ENCODE measurements at places on chromosomes 7 and 10.
A peak's percentile ranks its signal among the peaks of the same experiment; 100 is the strongest.

DNA sequence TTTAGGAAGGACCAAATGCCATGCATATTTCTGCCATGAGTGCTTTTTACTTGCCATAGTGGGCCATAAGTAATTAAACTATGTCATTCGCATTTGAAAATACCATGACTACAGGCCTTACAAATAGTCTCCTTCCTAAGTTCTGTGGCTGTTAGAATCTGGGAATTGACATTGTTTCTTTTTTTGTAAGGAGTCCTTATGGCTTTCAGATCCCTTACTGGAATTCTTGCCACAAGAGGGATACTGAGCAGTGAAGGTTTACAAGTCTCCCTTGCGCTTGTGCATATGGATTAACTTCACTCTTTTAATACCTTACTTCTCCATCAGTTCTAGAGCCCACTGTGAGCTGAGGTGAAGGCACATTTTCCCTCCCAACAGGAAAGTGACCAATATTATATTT, 166.0 kb downstream of the NRG3 start:
- no peak for DNase-seq

DNA sequence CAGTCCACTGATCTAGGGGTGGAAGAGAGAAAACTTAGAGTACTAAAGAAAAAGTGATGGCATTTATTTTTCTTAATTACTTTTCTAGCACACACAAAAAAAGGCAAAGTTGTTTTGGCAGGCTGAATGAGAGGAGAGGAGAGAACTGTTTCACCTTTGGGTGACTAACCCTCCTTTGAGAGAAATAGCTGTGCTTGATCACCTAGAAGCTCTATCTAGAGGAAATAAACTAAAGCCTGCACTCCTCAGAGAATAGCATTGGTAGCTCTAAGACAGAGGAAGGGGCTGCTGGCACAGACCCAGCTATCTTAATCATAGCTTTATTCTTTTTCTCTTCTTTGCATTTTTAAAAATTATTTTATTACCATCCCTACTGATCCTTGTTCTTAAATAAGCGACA, 6.3 kb downstream of the TMEM243 start:
- no peak for DNase-seq

DNA sequence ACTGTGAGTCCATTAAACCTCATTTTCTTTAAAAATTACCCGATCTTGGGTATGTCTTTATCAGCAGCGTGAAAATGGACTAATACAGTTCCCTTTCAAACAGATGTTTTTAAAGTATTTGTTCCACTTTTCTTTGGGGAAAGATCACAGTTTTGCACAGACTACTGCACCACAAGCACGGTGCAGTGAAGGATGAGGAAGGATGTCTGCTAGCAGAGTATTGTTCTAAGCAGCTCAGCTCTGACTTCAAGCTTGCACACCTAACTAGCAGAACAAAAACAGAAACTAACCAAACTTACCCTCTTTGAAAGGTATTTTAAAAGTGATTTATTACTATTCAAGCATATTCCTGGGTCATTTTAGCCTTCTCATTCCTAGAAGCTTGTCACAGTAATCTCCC, 20.0 kb downstream of the THNSL1 start:
- no peak for DNase-seq

DNA sequence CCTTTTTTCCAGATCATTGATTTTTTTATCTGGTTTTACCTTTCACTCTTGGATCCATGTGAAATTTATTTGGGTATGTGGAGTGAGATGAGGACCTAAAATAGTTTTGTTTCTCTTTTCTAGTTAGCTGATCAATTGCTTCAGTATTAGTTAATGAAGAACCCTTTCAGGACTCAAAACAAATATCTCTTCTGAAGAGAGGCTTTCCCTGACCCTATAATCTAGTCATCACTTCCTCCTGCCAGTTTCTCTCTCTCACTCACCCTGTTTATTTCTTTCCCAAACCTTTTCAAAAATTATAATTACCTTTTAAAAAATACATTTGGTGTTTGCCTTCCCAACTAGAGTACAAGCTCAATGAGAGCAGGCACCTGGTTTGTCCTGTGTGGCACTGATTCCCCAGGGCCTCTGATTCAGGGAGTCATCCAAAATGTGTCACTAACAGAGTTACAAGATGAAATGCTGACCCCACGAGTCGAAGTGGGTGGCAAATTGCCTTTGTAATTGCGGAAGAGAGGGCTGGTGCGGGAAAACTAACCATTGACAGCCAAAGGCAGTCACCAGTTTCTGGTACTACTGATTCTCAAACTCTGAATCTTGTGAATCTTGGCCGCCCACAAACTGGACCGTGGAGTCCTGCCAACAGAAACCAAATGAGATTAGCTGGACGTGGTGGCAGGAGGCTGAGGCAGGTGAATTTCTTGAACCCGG, 2.4 kb downstream of the TMEM140 start:
- no peak for DNase-seq

GRCh38 chr7:50962281-50962883, 179.7 kb upstream of the GRB10 start:
- DNase-seq, result no peak

GRCh38 chr10:21803374-21803773, 200.2 kb downstream of the DNAJC1 start:
- DNase-seq, result no peak

GRCh38 chr7:157846271-157846670, 509.5 kb downstream of the DNAJB6 start:
- DNase-seq, result no peak

DNA sequence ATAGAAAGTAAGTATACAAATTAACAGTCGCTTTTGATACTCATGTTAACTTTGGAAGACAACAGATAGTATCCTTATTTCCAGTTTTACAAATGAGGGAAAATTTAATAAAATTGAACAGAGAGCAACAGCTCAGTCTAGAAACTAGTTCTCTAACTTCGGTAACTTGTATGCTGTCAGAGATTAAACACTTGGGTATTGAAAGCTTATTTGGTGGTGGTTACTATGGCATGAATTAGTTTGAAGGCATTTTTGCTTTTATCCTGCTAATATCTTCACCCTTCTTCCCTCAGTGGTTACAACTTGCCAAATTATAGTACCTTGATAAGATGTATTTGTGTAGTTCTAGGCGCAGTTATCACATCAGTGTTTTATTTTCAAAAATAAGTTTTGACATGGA, 7.2 kb downstream of the WAC start:
- no peak for DNase-seq

DNA sequence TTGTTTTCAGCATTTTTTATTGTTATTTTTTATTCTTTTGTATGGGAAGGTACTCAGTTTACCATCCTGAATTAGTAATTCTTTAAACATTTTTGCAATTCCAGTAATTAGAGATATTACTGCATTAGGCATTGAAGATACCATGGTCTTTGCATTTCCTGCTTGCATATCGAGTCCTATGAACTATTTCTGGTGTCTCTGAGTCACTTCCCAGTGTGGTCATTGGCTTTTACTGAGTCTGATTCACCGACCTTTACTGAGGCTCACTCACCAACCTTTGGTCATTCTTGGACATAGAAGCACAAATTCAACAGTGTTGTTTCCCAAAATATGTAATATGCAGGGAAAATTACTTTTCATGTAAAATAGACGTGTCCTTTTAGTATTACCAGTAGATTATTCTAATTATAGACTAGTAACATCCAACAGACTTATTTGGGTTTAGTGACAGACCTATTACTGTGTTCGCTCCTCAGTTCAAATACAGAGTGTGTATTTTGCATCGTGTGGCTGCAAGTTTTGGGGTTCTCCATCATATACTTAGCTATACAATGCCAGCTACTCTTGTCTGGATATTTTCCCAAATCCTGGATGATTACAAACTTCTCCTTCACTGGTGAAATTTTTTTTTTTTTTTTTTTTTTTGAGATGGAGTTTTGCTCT, 180.7 kb upstream of the PRSS1 start:
- DNase-seq, result peak; percentile 85

DNA sequence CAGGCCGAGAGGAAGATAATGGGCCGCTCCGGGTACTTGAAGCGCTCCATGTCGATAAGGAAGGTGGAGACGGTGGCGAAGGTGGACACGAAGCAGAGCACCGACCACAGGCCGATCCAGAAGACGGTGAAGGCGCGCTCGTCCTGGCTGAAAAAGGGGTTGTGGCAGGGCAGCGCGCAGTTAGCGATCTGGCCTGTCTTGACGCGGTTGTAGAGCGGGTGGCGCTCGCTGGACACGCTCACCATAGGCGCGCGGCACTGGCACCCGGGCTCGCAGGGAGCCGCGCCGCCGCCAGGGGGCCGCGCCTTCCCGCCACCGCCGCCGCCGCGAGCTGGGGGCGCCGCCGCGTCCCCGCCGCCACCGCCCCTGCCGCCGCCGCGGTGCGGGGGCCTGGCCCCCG, 1.6 kb downstream of the FZD8 start:
- DNase-seq, result peak; percentile 76

DNA sequence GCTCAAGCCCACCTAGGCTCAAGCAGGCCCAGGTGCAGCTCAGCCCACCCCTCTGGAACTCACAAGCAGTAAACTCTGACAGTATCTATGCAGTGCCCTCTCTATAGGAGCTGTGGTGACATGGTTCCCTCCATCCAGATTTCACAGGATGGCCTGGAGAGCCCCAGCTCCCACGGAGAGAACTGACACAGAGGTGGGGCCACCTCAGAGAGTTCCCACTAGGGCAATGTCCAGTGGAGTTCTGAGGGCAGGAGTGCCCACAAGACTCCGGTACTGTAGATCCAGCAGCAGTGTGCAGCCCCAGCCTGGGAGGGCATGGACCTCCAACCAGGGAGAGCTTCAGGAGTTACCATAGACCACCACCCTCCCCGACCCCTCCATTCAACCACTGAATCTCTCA, 37.3 kb upstream of the CNPY1 start:
- DNase-seq, result no peak

- DNase-seq, result no peak
These were observed 32.1 kb downstream of the PLAC9 start for GRCh38 chr10:80164596-80164995.

- peak; percentile 56 for DNase-seq
These were observed 222.5 kb downstream of the AHR start for GRCh38 chr7:17520941-17521340.

- DNase-seq, result no peak
These were observed 39.2 kb upstream of the MKRN1 start for GRCh38 chr7:140518370-140519006.

- DNase-seq, result no peak
These were observed 84.0 kb downstream of the CHST15 start for GRCh38 chr10:124009231-124010015.

DNA sequence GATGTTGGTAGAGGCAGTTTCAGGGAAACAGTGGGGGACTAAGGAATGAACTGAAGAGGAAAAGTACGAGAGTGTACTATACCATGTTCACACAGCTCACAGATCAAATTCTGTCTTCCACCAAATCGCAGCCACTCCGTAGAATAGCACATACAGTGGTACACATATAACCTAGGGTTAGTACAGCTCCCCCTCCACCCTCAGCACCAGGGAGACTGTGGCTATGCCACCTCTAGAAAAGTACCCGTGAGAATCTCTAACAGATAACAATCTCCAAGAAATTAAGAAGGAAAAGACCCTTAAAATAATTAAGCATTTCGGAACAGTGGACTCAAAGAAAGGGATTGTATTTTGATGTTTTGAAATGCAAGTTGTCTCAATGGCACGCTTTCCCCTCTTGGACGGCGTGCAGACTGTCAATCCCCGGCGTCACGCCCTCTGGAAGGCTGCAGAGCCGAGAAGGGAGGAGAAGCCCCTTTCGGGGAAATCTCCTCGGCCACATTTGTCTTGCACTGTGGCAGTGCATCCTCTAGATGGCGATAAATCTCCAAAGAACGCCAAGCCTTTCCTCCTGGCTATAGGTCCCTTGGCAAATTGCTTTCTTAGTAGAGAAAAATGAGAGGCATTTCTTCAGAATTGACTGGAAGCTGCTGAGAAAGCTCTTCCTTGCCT, 345.0 kb downstream of the REEP3 start:
- DNase-seq, result peak; percentile 65

GRCh38 chr7:130906575-130906974, 172.6 kb upstream of the KLF14 start:
- DNase-seq, result no peak

Data from fibroblast of skin of right biceps (primary cell).